ENCODE measurements at places on chromosomes 6 and 20.

DNA sequence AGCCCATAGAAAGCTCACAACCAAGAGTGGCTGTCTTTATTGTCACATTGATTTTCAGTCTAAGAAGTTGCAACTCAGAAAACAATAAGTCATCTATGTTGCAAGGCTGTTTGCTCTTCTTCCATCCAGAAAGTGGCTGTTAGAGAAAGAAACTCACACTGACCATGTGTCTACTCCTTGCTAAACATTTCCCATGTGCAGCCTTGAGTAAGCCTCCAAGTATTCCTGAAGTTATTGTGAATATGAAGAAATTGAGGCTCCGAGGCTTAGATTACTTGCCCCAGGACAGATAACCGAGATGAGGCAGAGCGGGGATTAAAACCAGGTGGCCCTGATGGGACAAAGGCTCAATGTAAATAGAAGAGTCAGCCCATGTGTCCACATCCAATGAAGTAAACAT, 105.0 kb downstream of the SPTLC3 start:
- no peak for DNase-seq

- no peak for DNase-seq
Observed at GRCh38 chr20:63404129-63405085, 43.3 kb upstream of the CHRNA4 start.

DNA sequence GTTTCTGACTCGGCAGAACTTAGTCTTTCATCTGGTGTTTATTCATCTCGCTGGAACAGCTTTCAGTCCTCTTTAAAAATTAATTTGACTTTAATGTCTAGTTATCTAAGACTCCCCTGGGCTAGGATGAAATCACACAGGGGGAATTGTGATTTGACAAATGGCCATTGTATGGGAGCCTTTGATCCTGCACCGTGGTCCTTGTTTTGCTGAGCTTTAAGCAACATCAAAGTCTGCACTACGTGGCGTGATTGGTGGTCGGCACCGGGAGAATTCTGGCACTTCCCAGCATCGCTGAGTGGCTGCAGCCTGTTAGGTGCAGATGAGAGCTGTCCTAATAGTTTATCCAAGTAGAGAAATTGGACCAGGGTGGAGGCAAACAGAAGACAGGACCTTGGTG, 146.9 kb downstream of the TBC1D7 start:
- DNase-seq: no peak

DNA sequence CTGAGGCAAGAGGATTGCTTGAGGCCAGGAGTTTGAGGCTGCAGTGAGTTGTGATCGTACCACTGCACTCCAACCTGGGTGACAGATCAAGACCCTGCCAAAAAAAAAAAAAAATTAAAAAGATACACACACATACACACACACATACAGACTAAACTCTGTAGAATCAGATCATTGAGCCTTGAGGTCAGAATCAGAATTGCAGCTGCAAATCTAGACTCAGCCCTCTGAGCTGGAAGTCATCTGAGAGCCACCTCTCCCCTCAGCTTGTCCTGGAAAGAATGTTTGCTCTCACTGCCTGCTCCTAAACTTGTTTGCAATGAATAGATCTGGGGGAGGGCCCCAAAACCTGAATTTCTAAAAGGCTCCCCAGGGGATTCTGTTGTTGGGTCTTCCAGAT, 41.4 kb upstream of the ANGPT4 start:
- DNase-seq: no peak

GRCh38 chr6:121157906-121158305, 176.4 kb downstream of the TBC1D32 start:
- DNase-seq: no peak

DNA sequence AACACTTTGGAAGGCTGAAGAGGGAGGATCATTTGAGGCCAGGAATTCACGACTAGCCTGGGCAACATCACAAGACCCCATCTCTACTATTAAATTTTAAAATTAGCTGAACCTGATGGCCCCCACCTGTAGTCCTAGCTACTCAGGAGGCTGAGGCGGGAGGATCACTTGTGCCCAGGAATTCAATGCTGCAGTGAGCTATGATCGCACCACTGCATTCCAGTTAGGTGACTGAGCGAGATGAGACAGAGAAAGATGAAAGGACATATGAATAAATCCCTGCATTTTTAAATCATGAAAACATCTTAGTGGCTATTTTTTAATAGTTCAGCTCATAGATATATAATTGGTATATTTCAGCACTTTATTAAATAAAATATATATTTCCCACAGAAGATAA, 93.8 kb downstream of the GPR63 start:
- DNase-seq: no peak

DNA sequence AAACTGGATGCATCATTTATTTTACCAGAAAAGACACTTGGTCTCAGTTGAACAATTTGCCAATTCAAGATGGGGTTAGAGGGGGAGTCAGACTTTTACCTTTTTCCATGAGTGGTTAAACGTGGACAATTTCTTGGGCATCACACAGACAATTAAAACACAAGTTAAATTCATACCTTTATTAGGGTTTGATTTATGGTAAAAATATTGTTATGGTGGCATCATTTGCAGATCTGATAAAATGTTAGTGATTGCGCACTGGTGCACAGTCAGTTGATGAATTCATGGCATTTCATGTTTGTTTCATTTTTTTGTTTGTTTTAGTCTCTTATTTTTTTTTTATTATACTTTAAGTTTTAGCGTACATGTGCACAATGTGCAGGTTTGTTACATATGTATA, 399.9 kb downstream of the DOK5 start:
- no peak for DNase-seq

DNA sequence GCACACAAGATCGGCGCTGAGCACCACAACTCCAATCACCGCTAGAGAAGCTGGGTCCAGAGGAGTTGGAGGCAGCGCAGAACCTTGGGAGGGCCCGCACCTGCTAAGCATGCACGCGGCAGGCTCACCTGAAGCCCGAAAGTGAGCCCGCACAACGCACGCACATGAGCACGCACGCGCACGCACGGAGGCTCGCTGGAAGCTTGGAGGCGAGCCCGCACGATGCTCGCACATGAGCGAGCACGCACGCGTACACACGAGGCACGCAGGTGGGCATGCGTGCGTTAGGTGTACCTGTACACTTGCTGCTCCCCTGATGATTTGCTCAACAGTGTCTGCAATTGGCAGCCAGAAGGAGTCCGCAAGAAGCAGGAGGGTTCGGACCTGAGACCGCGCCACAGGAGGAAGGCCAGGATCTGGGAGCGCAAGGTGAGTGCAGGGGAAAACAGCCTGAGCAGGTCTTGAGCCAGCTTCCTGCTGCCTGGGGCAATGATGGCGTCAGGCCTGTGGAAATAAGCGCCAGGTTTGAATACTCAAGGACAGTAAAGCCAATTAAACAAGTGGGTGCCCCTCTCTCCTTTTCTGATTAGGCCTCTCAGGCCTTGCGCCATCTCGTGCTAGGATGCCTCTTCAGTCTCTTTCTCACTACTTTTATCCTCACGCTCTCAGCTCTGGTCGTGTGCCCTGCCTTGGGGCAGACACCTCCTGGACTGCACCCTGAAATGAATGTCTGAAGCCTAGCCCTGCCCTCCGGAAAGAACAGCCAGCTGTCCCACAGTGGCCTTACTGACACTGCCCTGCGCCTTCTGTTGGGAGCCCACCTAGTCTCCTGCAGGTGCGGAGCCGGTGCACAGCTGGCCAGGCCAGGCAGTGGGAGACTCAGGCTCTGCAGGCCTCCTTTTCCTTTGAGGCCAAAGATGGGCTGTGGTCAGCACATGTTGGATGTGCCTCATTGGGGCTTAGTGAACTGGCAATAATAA, 340.4 kb downstream of the CDC5L start:
- DNase-seq: no peak

DNA sequence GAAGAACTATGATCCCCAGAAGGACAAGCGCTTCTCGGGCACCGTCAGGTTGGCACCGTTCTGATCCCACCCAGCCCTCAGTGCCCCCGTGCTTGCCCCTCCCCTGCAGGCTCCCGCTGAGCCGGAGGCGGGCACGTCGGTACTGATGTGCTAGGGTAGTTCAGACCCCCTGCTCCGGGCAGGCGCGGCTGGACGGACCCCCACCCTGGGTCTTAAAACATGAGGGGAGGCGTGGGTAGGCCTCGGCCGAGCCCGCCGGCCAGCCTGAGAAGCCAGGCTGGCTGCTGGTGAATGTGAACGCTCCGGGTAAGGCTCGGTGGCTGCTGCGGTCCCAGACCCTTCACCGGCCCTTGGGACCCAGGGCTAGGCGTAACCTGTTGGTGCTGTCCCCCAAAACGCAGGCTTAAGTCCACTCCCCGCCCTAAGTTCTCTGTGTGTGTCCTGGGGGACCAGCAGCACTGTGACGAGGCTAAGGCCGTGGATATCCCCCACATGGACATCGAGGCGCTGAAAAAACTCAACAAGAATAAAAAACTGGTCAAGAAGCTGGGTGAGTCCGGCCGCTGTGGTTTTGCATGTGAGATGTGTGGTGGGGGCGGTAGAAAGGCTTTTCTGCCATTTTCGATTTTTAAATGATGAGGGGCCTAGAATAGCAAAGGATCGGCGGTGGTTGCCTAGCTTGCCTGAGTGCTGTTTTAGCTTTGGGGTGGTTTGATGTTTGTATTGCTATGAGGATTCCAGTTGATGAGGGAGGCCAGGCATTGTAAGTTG, 964 bp downstream of the RPL10A start:
- no peak for DNase-seq

DNA sequence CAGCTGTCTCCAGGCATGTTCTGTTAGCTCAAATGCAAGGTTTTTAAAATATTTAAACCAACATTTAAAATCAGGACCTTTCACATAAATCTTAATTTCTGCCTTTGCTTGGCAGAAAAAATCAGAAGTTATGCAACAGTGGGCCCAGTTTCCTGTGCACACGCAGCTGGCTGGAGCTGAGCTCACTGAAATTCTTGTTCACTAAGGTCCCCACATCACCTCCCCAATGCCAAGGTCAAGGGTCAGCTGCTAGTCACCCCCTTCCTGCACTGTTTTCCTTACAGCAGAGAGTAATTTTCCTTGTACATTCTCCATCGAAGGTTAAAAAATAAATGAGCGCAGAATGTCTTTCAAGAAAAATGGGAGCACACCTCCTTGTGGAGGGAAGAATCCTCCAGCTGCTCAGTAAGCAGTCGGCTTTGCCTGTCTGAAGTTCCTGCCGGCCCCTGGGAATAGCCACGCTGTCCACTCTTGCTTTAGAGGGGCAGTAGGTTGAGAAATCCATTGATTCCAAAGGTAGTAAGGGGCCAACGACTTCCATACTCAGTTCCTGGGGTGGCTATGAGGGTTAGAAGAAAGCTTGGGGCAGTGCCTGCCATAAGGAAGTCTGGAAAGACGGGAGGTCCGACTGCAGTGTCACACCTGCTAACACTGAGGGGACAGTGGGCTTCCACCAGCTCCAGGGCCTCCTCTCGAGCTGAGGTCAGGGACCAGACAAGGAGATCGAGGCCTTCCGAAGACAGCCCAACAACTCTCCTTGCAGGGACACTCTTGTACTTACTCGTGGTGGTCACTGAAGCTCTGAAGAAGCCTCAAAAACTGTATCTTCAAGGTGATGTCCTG, 56.8 kb downstream of the MYH7B start:
- DNase-seq: no peak

- no peak for DNase-seq
Observed at GRCh38 chr6:125586074-125586473, 163.4 kb upstream of the HEY2 start.

DNA sequence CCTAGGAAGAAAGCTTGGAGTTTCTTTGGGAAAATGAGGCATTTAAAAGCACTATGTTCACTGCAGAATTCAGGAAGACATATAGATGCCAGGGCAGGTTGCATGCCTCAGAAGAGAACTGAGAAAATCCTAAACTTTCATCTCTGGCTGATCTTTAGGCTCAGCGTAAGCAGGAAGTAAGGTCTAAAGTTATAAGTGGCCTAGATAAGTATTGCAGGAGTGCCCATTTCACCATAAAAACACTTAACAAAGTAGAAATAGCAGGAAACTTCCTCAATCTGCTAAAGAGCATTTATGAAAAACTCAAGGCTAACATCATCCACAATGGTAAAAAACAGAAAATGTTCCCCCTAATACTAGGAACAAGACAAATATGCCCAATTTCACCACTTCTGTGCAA, 320.3 kb downstream of the BMP2 start:
- no peak for DNase-seq

DNA sequence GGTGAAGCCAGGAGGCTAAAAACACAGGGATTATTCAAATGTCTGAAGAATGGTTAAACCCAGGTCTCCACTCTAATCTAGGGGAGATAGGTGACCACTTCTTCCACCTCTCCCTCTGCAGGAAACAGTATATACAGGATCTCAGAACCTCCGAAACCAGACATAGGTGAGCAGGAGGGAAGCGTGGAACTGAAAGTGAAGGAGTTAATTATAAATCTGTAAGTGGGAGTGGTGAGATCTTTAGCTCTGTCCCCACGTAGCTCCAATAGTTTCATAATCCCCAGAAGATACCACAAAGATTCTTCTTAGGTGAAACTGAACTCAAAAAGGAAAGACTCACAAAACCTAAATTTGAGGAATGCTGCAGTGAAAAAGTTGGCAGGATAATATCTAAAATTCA, 76.8 kb downstream of the THEMIS start:
- no peak for DNase-seq

GRCh38 chr6:4066029-4066755, 12.7 kb downstream of the FAM217A start:
- DNase-seq: no peak

All from germinal center (tissue), 1 donor.